Naive thymus-derived CD8-positive, alpha-beta T cell (primary cell): ENCODE measurements at places on chromosomes 3 and 15. TPM values are rescaled to one million over a fixed set of nuclear protein-coding genes. Genes with fewer than 3 reads are reported as not detected.

The RTF1 gene
- total RNA-seq, result 34.4 TPM

The SERINC4 gene
- total RNA-seq, result 0.23 TPM

The SPATA12 gene
- total RNA-seq, result not detected

The ZNF662 gene
- 19.5 TPM for total RNA-seq

The ACKR2 gene
- total RNA-seq, result 0.39 TPM

The NOX5 gene
- 0.05 TPM for total RNA-seq

The TNIK gene
- total RNA-seq, result 47.3 TPM

The GPR171 gene
- 35.5 TPM for total RNA-seq

The ADCY5 gene
- not detected for total RNA-seq

The SYNPR gene
- total RNA-seq, result not detected

The MYLK gene
- total RNA-seq, result not detected

The GPR27 gene
- total RNA-seq, result 0.16 TPM

The MASP1 gene
- not detected for total RNA-seq

The CLSTN2 gene
- total RNA-seq, result not detected

The SOX14 gene
- total RNA-seq, result not detected

The TMEM40 gene
- not detected for total RNA-seq

The NR2F2 gene
- not detected for total RNA-seq

The CELF6 gene
- 5.9 TPM for total RNA-seq

The VIPR1 gene
- 122 TPM for total RNA-seq

The CYP11A1 gene
- total RNA-seq, result not detected

The SMAD6 gene
- 0.08 TPM for total RNA-seq

The CPN2 gene
- total RNA-seq, result not detected

The USP50 gene
- total RNA-seq, result not detected

The TICRR gene
- 0.05 TPM for total RNA-seq

The RBP2 gene
- total RNA-seq, result not detected
